ENCODE measurements at places on chromosomes 5 and 9.

DNA sequence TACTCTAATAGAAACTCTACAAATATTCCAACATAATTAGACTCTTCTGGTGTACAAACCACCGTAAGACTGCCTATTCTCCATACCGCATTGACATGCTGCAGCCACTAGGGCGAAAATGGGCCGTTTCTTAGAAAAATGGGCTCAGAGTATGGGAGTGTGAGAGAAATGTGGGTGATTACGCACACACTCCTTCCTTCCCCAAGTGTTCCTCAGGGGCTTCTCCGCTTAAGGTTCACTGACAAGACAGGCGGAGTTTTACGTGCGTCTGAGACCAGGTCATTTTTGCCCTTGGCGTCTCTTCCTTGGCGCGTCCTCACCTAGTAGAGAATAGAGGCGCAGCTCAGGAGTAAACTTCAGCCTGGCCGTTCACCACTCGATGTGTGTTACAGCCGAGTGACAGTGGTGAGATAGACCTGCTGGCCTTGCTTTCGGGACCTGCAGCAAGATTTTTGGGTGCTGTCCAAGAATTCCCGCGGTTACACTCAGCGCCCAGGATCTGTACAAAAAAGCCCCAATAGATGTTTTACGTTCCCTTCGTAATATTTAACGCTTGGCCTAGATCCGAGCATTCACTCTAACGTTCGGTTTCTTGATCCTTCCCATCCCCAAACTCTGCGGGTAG lies 1.8 kb upstream of the NTRK2 start:
- peak; percentile 57 for DNase-seq

GRCh38 chr5:149375434-149375833 lies 3.7 kb downstream of the IL17B start:
- DNase-seq = no peak

GRCh38 chr5:128532127-128532526 lies 5.9 kb downstream of the FBN2 start:
- no peak for DNase-seq

DNA sequence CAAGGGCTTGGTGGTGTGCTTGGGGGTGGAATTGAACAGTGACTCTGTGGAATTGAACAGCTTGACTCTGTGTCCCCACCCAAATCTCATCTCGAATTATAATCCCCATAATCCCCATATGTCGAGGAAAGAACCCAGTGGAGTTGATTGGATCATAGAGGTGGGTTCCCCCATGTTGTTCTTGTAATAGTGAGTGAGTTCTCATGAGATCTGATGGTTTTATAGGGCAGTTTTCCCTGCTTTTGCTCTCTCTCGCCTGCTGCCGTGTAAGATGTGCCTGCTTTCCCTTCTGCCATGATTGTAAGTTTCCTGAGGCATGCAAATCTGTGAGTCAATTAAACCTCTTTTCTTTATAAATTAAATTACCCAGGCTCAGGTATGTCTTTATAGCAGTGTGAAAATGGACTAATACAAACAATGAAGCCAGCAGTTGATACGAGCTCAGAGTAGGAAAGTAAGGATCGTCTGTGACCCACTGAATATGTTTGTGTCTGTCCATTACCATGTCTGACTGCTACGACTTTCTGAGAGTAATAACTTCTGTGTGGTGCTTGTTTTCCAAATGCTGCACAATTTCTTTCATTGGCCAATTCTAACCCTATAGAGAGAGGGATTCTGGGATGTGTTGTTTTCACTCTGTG lies 17.9 kb upstream of the RICTOR start:
- DNase-seq = no peak

GRCh38 chr9:72232778-72233177 lies 83.5 kb downstream of the GDA start:
- DNase-seq = no peak

GRCh38 chr5:14469551-14470377 lies 111.8 kb upstream of the OTULINL start:
- no peak for DNase-seq

- peak; percentile 31 for DNase-seq
Observed at GRCh38 chr9:114694146-114694545, 12.2 kb upstream of the TEX48 start.

- no peak for DNase-seq
Observed at GRCh38 chr9:101693546-101694336, 44.7 kb downstream of the GRIN3A start.

DNA sequence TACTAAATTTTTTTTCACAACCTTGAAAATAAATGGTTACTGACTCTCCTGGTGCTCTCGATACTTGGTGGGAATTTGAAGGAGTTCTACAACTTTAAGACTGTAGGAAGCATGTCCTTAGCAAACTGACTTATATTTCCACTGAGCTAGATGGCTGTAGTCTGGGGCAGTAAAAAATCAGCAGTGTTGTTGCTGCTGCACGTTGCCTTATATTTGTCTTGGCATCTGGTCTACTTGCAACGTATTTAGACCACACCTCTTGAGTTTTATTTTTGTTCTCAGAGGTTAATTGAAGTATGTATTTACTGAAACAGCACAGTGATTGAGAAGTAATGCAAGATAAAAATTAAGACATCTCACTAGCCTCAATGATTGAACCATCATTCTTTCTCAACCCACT lies 76.3 kb downstream of the ERMP1 start:
- DNase-seq = no peak

DNA sequence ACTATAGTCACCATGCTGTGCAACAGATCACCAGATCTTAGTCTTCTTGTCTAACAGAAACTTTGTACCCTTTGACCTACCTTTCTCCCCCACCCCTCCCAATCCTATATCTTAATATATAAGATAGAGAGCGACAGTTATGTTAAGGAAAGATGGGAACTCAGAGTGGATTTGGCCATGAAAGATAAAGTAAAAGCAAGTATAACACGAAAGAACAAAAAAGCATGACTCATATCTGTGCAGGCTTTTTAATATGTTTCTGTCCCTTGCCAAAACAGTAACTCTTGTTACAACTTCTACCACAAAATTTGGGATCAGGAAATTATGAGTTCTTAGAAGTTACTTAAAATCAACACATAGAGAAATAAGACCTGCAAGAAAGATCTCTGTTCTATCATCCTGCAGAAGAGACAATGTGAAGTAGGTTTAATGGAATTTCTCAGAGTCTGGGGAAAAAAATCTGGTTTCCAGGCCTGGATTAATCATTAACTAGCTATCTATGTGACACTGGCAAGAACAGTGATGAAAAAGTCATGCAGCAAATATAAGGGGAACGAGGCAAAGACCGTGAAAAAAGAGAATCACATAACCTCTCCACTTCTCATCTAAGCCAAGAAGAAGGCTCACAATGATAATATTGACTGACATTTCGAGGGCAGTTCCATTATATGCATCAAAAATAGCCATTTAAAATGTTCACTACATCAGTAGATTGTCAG lies 18.6 kb downstream of the BAAT start:
- DNase-seq = peak; percentile 21

GRCh38 chr9:5288591-5288990 lies 15.9 kb downstream of the RLN2 start:
- DNase-seq = no peak

- DNase-seq = no peak
Observed at GRCh38 chr5:54081415-54081814, 229.0 kb downstream of the ARL15 start.

DNA sequence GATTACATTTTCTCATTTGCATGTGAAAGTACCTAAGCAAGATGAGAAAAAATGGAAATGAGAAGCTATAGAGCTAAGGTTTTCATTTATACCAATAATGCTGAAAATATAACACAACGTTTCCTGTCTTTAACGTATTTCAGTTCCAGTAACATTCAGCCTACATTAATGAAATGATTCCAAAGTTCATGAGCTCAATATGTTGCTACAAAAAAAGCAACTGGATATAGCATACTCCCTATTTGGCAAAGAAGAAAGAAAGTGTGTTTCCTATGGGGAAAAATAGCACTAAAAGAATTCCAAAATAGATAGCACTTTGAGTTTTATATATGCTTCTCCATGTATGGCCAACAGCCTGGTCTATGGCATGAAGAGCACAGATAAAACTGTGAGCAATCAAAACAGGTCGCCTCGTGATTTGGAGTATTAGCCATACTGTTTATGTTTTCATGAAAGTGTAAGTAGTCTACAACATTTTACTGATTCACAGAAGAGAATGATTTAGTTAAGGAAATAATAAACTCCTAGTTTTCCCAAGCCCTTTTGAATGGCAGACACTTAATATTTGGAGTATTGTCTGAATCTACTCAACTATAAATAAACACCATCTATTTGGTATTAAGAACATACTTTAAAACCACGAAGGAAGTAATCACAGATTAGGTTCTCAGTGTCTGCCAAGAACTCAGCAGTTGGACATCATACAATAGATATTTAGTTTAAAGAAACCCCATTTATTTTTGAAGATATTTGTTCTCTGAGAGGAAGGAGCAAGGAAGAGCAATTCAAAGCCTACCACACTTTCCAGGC lies 258.7 kb upstream of the RASA1 start:
- peak; percentile 34 for DNase-seq

DNA sequence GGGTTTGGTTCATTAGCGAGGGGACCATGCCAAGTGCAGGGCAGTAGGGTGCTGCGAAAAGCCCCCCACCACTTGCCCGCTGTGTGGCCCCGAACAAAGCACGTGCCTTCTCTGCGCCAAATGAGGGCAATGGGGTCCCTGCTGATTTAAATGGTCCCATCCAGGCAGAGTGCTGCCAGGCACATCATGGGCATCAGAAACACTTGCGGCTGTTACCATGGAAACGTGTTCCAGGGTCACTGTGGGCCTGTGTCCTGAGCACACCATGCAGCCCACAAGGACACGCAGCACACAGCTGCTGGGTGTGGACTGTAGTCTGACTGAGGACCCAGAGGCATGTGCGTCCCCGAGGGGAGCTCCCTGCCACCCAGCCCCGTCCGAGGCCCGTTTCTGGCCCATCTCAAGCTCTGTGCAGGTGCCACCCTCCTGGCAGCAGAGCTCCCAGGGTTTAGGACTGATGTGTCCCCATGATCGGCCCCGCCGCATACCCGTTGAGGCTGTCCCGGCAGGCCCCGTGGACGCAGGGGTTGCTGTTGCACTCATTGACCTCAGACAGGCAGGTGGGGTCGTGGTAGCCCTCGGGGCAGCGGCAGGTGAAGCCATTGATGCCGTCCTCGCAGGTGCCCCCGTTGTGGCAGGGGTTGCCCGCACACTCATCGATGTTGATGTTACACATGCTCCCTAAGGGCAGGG lies 31.3 kb upstream of the SEC16A start:
- DNase-seq = no peak

DNA sequence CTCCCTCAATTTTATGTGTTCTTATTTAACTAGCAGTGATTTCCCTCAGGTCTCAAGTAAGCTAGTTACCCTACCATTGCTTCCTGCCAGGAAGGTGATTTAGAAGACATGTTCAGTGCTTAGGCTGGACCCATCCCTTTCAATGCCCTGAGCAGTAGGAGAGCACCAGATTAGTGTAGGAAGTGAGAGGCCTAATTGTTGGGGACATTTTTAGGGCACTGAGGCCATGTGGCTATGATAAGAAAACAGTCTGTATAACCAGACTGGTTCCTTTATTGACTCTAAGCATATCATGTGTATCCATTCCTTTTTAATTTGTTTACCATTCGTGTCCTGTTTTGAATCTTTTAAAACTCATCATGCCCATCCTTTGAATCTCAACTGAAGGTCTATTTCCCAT lies 312.3 kb upstream of the PRR16 start:
- DNase-seq = no peak

DNA sequence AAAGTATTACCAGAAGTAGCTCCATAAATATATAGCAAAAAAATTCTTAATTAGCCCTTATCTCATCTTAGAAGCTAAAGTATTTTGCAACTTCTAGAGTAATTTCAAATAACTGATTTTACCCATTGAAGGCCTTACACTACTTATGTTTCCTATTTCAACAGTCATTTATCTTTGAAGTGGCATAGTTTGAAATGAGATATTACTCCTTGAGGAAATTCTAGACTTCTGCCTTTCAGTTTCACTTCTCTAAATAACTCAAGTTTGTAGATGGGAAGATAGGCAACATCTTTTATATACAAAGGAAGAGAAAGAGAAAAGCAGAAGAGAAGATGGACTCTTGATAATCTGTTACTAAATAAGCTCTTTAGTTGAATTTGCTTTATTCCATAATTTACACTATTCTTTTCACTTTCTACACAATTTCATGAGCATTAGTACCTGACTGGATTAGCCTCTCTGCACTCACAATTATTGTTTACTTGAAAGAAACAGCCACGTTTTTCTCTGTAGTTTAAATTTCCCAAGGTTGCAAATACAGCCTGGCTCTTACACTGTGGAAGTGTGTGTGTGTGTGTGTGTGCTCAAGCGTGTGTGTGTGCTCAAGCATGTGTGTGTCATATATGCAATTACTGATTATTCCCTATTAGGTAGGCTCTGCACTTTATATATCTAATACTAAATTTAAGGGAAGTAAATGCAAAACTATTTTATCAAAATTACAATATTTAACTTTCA lies 60.6 kb upstream of the EMB start:
- no peak for DNase-seq

DNA sequence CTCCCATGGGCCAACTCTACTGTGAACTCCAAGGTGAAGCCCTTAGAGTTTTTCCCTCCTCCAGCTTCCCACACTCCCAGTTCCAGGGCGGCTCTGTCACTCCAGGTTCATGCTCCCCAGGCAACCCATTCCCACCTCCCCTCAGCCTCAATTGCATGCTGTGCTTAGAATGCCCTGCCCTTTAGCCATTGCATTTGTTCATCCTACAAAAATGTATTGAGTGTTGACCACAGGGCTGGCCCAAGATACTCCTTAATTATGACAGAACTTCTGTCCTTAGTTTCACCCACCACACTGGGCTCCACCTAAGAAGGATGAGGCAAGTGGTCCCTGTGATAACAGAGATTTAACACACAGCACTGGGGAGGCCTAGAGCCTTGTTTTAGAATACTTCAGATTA lies 236.1 kb downstream of the ADAMTSL1 start:
- peak; percentile 26 for DNase-seq

DNA sequence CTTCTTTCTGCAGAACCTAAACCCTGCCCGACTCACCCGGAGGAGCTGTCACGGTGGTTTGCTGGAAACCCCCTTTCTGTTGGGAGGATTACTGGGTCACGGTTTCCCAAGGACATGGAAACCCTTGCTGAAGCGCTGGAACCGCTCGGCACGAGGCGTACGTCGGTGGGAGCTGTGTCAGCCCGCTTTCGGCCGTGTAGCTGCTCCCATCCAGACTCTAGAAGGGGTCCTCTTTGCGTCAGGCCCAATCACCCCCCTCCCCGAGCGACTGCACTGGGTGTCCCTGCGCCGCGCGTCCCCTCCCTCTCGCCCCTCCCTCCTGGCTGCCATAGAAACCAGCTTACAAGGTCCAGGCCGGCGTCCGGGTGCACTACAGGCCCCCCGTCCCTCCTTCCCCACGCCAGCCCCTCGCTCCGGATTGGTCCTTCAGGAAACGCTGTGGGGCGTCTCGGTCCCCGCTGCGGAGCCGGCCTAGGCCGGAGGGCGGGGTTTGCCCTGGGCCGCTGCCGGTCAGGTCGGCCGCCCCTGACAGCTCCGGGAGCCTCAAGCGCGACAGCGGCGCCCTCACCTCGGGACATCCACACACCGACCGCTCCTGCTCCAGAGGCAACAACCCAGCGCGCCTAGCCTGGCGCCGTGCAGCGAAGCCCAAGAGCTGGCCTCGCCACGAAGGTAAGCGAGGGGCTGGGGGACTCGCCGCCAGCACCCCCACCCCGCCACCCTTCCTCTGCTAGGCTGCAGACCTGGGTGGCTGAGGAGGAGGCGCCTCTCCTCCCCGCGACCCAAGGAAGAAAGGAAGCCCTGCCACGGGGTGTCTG lies at the start of gene NIM1K:
TSS of gene NIM1K (plus strand) at position 486 of the 818 bp plus-strand sequence. CDS start 53,551 bp downstream, outside the sequence.
- DNase-seq = peak; percentile 68

- DNase-seq = peak; percentile 74
Observed at GRCh38 chr5:68225188-68225910, 9.8 kb downstream of the PIK3R1 start.

- peak; percentile 94 for DNase-seq
Observed at GRCh38 chr9:109914280-109915027, 134.5 kb downstream of the PALM2AKAP2 start.
